ENCODE measurements at places on chromosomes 12 and 14. TPM values are rescaled to one million over a fixed set of nuclear protein-coding genes. Genes with fewer than 3 reads are reported as not detected.

ACOT4 gene
- total RNA-seq: 1.4 TPM

ADSS1 gene
- total RNA-seq: 0.47 TPM

KRAS gene
- total RNA-seq: 8.9 TPM

INHBC gene
- total RNA-seq: not detected

KRT80 gene
- 1.1 TPM for total RNA-seq

PRKD1 gene
- total RNA-seq: 7.8 TPM

ESYT1 gene
- total RNA-seq: 287 TPM

ELK3 gene
- 27.9 TPM for total RNA-seq

EML1 gene
- 37.9 TPM for total RNA-seq

TOX4 gene
- 30.4 TPM for total RNA-seq

DTX3 gene
- total RNA-seq: 2.0 TPM

PRMT5 gene
- total RNA-seq: 71.5 TPM

CCNK gene
- 24.6 TPM for total RNA-seq

COA8 gene
- 34.7 TPM for total RNA-seq

INSM2 gene
- total RNA-seq: not detected

MUCL1 gene
- total RNA-seq: not detected

C1S gene
- total RNA-seq: 0.27 TPM

CABP1 gene
- total RNA-seq: not detected

ZC2HC1C gene
- total RNA-seq: 1.3 TPM

All from mammary microvascular endothelial cell (primary cell).